ENCODE measurements at places on chromosomes 13 and 19. TPM values are rescaled to one million over a fixed set of nuclear protein-coding genes. Genes with fewer than 3 reads are reported as not detected.

GRCh38 chr13:77009011-77009410 lies 17.1 kb downstream of the CLN5 start:
- DNase-seq: no peak

GRCh38 chr13:47463726-47464125 lies 537.3 kb downstream of the SUCLA2 start:
- DNase-seq: peak; percentile 16

DNA sequence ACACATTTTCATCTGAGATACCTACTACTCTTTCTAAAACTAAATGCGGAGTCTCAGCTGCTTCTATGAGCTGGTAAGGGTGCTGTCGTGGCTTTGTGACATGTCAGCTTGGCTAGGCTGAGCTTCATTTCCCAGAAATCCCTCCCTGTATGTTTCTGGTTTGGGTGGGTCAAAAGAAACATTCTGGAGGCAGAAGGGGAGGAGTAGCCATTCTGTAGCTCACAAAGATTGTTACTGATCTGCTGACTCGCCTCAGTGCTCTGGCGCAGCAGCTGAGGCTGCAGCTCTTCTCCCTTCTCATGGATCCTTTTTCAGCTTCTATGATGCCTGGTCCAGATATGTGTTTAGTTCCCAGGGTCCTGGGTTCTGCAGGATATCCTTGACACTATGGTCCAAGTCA lies 114.7 kb downstream of the RAP2A start:
- DNase-seq: no peak

DNA sequence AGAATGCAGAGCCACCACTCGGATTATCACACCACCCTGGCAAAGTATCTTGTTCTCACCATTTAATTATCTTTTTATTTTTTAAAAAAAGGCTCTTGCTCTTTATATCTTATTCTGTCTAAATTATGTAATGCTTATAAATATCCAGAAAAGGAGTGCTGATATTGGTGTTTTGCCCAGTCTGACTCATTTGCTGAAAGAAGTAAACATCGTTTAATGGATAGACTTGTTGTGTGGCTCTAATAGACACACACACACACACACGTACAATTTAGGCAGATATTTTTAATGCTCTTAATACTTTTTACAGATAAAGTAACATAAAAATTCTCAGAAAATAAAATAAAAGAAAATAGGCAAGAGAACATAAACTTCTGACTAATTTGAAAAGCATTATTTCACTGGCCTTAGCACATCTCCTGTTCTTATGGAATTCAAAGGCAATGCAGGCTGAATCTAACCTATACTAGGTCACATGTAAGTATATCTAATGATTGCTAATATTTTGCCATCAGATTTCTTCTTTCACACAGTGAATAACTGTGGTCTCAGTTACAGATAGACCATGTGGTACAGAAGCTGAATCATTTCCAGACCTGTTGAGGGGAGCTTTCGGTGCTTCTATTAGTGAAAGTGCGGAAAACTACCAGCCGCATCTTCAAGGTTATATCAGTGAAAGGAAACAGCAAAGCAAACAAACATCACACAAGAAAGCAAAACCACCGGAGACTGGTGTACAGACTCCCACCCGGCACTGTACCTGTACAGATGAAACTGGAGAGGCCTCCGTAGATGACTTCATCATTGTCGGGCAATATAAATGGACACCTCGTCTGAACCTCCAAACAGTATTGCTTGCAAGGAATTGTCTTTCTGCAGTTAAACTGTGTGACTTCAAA lies 642.1 kb upstream of the ARGLU1 start:
- peak; percentile 44 for DNase-seq

DNA sequence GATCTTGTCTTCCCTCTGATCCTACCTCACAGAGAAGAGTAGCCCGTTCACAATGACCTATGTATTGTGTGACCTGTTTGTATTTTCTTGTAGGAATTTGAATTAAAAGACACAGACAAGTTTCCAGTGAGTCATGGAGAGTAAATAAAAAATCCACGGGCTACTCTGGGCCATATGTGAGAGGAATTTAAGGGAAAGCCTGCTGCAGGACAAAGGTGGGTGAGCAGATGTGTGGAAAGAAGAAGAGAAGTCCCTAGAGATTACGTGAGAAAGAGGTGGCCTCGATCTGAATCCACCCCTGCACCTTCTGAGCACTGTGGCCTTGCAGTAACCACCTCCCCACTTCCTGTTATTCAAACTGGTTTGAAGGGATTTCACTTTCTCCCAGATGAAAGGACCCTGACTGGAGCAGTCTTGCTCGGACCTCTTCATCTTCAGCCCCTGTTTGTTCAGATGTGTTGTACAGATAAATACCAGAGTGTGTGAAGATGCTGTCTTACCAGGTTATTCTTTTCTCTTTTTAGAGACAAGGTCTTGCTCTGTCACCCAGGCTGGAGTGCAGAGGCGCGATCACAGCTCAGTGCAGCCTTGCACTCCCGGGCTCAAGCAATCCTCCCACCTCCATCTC lies 205.4 kb downstream of the PDS5B start:
- DNase-seq: no peak

DNA sequence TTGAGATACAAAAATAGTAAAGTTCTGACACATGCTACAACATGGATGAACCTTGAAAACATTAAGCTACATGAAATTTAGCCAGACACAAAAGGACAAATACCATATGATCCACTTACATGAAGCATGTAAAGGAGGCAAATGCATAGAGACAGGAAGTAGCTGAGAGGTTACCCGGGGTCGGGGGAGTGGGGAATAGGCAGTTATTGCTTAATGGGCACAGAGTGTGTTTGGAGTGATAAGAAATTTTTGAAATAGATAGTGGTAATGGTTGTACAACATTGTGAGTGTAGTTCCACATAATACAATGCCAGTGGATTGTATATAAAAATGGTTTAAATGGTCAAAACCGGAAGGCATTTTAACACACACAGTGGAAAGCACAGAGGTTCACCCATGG lies 4.3 kb downstream of the N4BP2L1 start:
- DNase-seq: no peak

DNA sequence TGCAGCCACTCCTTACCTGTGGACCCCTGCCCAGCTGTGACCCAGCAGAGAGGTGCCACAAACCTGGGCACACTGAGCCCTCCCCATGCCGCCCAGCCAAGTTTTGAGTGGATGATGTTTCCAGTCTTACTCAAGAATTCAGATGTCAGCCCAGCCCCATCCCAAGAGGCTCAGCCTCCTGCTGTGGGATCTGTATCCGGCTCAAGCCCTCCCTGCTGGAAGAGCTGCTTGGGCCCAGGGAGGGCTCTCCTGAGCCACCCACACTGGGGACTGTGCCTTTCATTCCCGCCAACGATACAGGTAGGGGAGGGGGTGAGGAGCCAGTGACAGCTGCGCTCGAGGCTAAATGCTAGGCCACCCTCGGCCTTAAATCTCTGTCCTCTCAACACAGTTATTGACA lies 5.9 kb upstream of the SLC7A9 start:
- DNase-seq: no peak

- DNase-seq: no peak
These were observed 8.0 kb downstream of the ZNF416 start for GRCh38 chr19:57570707-57571106.

- no peak for DNase-seq
These were observed 290.7 kb downstream of the ATP8A2 start for GRCh38 chr13:25662516-25662915.

- no peak for DNase-seq
These were observed 245.8 kb downstream of the LIG4 start for GRCh38 chr13:107969546-107969945.

- peak; percentile 77 for DNase-seq
These were observed 41.7 kb downstream of the ELL start for GRCh38 chr19:18480006-18480691.

- peak; percentile 69 for DNase-seq
These were observed 117.4 kb downstream of the ESD start for GRCh38 chr13:46679369-46680120.

Gene TEX101
- total RNA-seq: not detected

Gene HTR2A
- total RNA-seq: 6.0 TPM

Gene CEACAM20
- total RNA-seq: not detected

Gene SLC10A2
- total RNA-seq: not detected

Gene C19orf67
- 0.27 TPM for total RNA-seq

Gene ZNF28
- 3.1 TPM for total RNA-seq
